CD8-positive, alpha-beta memory T cell (primary cell): ENCODE measurements at places on chromosomes 16 and 17.

- DNase-seq, result no peak
Observed at GRCh38 chr16:1876468-1876867, 4.5 kb upstream of the MEIOB start.

GRCh38 chr16:88473666-88474534, 20.8 kb downstream of the ZFPM1 start:
- DNase-seq, result no peak

GRCh38 chr16:70455910-70456309, 1.5 kb downstream of the FCSK start:
- no peak for DNase-seq

DNA sequence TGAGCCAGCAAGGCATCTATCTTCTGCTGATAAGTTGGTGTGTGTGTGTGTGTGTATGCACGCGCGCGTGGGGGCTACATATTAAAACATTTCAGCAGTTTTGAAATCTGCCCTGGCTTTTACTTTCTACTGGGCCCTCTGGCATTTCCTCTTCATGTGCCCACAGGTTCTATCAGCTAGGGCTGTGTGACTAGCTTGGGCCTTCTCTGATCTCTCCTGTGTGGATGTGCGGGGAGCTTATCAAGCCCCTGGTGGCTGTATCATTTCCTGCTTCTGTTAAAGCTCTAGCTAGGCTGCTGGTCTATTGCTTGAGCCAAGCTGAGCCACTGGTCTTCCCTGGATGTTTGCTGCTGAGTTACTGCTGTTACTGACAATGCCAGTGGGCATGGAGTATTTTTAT, 132.5 kb downstream of the AATF start:
- no peak for DNase-seq

DNA sequence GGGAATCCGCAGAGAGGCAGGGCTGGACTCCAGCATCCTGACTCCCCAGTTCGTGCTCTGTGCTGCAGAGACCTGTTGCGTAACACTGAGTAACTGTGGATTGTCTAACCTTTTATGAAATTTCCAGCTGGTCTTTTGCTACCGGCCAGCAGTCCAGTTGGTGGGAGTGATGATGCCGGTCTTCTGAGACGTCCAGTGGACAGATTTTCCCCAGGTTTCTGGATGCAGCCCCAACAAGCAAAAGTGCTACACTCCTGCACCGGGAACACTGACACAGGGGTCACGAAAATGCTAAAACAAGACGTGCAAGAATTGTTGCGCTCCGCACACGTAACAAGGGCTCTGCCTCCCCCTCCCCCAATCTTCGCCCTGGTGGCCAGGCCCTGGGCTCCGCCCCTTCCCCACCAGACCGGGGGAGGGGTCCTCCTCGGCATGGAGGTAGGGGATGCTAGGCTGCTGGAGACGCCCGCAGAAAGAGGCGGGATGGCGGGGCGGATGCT, 701 bp upstream of the MRC2 start:
- DNase-seq, result no peak

DNA sequence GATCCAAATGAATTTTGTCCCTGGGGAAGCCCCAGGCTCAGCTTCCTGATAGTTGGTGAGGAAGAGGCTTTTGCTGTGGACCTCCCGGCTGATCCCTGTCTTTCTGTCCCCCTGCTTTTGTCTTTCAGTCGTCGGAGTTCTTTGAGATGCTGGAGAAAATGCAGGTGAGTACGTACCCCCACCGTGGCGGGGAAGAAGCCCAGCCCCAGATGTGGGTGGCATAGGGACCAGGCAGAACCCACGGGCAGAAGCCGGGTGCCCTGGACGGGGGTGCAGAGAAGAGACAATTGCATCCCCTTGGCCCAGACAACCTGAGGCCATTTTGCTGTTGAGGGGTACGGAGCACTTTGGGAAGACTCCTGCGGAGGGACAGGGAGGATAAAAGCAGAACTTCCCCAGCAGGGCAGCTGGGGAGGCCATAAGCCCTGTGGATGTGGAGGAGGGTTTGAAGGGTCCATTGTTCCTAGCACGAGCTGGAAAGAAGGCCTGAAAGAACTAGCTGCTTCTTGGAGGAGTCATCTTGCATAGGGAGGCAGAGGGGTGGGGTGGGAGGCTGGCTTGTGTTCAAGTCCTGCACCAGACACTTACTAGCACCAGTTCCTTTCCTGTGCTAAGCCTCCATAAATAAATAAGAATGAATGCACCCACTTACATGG, 105.6 kb downstream of the OR1D5 start:
- no peak for DNase-seq

GRCh38 chr17:22202702-22203101, 510.4 kb downstream of the KCNJ18 start:
- no peak for DNase-seq

DNA sequence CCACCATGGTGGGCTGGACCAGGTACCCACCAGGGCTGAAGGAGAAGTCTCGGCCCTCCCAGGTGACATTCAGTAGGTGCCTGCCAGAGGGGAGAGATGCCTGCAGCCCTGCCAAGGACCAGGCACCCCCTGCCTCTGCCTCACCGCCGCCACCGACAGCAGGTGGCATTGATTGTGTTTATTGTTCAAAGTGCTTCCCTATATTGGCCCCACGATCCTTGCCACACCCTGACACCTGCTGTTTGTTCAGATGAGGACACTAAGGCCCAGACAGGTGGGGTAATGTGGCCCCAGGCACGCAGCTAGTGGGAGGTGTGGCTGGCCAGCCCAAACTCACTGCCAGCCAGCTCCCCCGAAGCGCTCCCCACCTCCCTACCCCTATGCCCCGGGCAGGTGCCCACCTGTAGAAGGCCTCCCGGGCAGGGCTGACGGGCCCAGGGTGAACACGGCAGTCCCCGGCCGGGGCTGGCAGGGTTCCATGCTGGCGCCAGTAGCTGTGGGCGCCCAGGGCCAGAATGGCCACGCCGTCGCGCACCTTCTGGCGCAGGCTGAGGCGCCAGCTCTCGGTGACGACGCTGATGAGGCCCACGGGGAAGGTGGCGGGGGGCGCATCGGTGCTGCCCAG, 8.0 kb downstream of the GRIN2C start:
- DNase-seq, result no peak

DNA sequence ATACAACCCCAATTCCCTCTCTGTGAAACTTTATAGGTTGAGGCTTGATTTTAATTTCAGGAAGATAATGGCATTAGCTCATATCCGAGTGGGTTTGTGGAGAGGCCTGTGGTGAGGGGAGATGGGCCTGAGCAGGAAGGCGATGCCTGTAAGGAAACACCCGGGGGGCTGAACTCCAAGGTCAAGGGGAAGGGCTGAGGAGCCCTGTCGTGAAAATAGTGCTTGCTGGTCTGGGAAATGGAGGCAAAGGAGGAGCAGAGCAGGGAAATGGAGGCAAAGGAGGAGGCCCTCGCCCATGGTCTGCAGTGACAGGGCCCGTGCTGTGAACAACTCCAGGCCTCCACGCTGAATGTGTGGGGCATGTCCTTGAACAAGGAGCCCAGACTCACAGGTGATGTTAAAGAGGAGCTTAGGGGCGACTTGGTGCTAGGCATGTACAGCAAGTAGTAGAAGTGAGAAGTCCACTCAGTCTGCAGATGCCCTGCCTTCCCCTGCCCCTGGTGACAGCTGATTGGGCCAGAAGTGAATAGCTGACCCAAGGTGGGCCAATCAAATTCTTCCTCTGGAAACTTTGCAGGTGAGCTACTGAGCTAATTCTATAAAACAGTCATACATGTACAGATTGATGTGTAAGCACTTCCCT, 38.1 kb downstream of the MRPS23 start:
- no peak for DNase-seq

DNA sequence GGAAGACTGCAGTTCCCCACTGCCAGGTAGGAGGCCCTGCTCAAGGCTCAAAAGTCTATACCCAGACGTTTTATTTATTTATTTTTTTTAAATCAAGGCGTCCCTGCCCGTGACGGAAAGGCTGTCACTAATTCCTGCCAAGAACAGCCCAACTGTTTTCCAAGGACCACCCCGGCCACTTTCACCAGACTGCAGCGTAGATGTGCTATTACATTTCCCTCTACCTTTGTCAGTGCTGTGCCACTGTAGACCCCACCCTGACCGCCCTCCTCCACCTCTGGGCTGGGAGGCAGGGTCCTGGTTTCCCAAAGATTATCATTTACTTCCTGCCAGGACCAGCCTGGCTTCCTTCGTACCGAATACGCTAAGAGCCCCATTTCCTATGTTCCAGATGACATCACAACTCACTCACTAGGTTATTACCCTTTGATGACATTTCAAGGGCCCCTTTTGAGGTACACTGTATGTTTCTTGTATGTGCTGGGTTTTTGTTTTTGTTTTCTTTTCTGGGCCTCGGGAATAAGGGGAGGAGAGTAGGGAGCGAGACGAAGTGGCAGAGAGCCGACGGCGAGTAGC, 6.3 kb upstream of the RNF227 start:
- DNase-seq, result no peak

GRCh38 chr16:52308051-52308450, 238.9 kb downstream of the TOX3 start:
- DNase-seq, result no peak

GRCh38 chr17:81926451-81927151, 934 bp downstream of the MAFG start:
- DNase-seq, result peak; percentile 36

GRCh38 chr17:27511168-27511883, 55.1 kb downstream of the KSR1 start:
- DNase-seq, result no peak

DNA sequence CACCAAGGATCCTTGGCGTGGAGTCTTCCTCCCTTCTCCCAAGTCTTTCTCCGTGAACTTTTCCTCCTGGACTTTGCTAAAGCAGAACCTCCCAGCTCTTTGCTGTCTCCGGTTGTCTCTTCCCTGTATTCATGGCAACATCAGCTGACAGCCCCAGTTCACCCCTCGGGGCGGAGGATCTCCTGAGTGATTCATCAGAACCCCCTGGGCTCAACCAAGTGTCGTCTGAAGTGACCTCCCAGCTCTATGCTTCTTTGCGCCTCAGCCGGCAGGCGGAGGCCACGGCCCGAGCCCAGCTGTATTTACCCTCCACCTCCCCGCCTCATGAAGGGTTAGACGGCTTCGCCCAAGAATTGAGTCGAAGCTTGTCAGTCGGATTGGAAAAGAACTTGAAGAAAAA, 943 bp downstream of the CNTROB start:
- DNase-seq, result no peak

DNA sequence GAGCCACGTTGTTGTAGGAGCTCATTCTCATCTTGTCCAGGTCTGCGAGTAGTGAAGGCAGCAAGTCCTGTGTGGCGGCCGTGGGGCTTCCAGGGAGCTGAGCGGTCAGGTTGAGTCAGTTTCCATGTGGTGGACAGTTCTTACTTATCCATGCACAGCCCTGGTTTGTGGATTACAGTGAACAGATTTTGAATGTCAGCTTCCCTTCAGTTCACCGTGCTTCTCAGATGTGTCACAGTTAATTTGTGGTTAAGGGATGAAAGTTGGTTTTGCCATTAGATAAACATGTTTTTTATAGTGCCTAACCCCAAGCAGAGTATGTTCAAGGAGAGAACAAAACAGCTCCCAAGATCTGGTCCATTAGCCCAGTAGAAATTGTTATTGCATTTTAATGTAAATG, 103.1 kb downstream of the RPTOR start:
- no peak for DNase-seq

DNA sequence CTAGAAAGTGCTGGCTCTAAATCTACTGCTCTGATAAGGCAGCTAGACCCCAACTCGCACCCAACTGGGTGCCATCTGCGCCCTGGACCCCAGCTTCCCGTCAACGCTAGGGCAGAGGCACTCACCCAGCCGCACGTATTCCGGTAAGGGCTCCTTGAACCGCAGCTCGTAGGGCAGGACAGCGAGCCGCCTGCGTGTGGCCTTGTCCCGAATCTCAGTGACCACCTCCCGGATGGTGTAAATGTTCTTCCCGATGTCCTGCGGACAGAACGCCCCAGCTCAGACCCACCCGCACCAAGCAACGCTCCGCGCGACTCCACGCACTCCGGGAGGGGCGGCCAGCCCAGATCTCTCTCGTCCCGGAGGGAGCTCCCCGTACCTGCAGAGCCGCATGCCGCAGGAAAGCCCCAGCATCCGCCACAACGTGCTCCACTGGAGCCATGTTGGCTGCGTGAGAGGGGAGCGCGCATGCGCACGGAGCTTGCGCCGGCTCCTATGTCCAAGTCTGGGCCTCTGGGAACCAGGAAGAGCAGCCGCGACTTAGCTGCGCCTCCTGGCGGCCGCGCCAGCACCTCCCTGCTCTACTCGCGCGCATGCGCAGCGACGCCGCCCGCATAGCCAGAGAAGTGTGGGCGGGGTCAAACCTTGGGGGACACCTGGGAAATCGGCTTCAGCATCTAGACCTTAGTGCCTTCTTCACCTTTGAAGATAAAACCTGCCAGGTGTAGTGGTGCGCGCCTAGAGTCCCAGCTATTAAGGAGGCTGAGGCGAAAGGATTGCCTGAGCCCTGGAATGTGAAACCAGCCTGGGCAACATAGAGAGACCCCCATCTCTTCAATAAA, at the start of gene NOB1:
NOB1 (minus strand) TSS at position 458 of the 842 bp plus-strand sequence; CDS start at position 442, 16 bp downstream.
- DNase-seq, result peak; percentile 96

DNA sequence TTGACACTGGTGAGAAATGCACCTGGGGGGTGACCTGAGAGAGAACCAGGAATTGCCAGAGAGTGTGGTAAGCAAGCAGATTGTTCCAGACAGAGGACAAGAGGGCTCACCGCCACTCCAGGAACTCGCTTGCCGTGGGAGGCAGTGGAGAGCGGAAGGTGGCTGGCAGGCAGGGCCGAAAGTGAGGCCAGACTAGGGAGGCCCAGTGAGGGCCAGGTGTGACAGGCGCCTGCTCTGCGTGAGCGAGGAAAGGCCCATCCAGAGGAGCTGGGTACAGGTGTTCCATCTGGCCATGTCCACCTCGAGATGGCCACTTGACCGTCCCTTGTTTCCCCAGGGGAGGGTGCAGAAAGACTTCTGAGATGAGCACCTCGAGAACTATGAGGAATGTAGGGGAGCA, 11.9 kb upstream of the MYO15B start:
- no peak for DNase-seq

GRCh38 chr17:39688475-39688835, 598 bp upstream of the PGAP3 start:
- no peak for DNase-seq

DNA sequence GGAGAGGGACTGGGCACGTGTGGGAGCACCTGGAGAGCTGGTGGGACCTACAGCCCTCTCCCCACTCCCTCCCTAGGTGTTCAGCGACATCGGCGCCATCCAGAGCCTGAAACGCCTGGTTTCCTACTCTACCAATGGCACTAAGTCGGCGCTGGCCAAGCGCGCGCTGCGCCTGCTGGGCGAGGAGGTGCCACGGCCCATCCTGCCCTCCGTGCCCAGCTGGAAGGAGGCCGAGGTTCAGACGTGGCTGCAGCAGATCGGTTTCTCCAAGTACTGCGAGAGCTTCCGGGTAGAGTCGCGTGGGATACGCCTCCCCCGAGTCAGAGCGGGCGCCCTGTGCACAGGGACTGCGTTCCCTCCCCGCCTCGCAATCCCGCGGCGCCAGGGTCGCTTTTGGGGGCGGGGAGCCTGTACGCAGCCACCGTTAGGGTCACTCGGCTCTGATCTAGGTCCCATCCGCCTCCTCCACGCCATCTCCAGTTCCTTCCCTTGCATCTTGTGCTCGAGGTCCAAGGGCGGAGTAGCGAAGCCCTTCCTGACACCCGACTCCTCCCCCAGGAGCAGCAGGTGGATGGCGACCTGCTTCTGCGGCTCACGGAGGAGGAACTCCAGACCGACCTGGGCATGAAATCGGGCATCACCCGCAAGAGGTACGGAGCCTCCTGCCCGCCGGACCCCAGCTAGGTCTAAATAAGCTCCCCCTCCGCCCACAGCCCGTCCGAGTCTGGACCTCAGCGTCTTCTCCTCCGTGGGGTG, 13.0 kb downstream of the SARM1 start:
- DNase-seq, result peak; percentile 57
